ENCODE measurements at places on chromosomes 1 and 21.

DNA sequence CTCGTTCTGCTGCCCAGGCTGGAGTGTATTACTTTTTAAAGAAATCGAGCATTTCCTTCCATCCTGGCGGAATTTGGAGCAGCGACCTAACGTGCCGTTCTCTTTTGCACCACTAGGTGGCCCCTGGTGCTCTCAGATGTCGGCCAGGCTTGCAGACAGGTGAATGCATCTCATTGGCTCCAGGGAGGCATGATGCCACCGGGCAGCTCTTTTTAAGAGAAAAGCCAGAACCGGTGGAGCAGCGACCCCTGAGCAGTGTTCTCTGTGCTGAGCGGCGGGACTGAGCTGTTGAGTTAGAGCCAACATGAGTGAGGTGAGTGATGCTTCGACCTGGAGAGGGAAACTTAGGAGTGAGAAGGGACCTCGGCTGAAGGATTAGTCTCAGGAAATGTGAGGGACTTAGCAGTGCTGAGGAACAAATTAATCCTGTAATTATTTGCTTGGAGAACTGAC lies at the start of gene PCP4:
Gene PCP4 (plus strand): TSS at position 241 of the 453 bp plus-strand sequence. CDS start 64 bp downstream, at position 305.
- peak; percentile 3 for DNase-seq

GRCh38 chr1:110714374-110714995 lies 39.7 kb upstream of the KCNA3 start:
- DNase-seq, result no peak

DNA sequence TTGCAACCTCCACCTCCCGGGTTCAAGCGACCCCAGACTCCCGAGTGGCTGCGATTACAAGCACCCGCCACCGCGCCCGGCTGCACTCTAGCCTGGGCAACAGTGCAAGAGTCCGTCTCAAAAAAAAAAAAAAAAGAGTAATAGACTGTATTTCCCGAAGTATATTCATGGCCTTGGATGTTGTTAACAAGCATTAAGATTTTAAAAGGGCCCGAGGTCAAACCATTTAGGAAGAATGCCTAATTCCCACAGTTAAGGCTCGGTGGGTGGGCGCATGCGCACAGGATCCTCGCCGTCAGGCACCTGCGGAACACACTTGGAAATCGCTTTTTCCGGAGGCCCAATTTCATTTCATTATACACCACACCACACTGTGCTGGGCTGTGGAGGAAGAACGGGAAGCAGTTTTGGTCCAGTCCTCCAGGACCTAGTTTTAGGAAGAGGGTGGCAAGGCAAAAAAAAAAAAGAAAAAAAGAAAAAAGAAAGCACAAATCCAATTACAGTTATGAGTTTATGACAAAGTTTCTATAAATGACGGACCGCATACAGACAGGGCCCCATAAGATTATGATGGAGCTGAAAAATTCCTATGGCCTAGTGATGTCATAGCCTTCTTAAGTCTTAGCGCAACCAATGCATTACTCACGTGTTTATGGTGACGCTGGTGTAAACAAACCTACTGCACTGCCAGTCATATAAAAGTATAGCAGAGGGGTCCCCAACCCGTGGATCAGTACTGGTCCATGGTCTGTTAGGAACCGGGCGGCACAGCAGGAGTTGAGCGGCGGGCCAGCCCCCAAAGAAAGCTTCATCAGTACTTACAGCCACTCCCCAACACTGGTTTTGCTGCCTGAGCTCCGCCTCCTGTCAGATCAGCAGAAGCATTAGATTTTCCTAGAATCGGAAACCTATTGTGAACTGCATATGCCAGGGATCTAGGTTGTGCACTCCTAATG lies 38.2 kb downstream of the H3-3A start:
- no peak for DNase-seq

DNA sequence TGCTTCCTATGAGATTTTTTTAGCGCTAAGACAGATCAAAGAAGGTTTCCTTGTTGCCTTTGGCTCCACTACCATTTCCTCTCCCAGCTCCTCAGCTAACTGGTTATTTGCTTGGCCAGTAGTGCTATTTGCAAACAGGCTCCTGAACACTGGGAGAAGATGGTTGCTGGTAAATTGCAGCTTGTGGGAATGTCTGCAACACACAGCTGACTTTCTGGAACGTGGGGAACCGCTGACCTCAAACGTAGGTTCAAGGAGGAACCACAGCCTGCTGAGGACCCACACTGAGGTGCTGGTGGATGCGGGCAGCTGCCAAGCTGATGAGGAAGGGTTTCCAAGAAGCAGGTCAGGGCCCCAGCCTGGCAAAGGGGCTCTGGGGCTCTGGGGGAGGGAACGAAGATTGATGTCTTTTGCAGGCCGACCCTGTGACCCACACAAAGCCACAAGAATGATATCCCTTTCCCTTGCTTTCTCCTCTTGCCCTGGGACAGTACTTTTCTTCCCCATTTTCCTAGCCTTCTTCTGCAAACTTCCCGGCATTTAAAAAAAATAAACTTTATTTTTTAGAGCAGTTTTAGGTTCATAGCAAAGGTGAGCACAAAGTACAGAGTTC lies 24.8 kb downstream of the GNG4 start:
- no peak for DNase-seq

DNA sequence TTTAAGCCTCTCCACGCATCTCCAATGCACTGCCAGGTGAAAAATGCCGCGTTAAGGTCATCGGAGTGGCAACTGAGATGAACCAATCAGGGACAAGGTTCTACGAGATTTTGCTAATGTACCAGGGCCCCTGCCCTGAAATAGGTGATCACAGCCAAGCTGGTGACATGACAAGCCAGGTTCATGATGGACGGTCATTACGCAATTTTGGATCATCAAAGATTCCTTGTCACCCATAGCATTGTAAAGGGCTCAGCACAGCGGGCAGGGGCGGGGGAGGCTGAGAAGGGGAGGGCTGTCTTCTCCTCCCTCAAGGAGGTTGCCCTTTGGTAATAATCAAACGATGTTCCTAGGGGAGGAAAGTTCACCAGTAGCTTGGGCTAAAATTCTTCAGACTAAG lies 475.5 kb downstream of the NPHP4 start:
- DNase-seq, result no peak

- DNase-seq, result no peak
Observed at GRCh38 chr1:202501281-202501680, 152.8 kb downstream of the PPP1R12B start.

DNA sequence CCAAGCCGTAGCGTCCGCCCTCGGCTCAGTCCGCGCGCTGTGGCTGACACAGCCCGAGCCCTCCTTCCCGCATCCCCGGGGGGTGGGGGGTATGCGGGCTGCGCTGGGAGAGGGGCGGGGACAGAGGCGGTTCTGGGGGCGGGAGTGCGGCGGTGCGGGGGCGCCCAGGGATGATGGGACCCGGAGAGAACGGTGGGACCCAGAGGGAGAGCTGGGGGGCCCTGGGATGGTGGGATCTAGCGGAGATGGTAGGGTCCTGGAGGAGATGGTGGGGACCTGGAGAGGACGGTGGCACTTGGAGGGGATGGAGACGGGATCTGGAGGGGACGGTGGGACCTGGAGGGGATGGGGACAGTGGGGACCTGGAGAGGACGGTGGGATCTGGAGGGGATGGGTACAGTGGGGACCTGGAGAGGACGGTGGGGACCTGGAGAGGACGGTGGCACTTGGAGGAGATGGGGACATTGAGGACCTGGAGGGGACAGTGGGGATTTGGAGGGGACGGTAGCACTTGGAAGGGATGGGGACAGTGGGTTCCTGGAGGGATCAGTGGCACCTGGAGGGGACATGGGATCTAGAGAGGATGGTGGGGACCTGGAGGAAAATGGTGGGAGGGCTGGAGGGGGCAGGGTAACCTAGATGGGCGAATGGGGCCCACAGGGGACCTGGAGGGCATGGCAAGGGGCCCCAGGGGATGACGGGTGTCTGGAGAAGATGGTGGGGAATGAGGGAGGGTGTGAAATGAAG lies 477 bp downstream of the SNAP47 start:
- no peak for DNase-seq

- DNase-seq, result no peak
Observed at GRCh38 chr1:41901551-41901950, 17.2 kb downstream of the HIVEP3 start.

- DNase-seq, result no peak
Observed at GRCh38 chr1:63329621-63330330, 7.4 kb downstream of the FOXD3 start.

GRCh38 chr1:181012203-181012745 lies 10.4 kb downstream of the STX6 start:
- no peak for DNase-seq

GRCh38 chr1:243729956-243730355 lies 120.1 kb downstream of the AKT3 start:
- DNase-seq, result no peak

DNA sequence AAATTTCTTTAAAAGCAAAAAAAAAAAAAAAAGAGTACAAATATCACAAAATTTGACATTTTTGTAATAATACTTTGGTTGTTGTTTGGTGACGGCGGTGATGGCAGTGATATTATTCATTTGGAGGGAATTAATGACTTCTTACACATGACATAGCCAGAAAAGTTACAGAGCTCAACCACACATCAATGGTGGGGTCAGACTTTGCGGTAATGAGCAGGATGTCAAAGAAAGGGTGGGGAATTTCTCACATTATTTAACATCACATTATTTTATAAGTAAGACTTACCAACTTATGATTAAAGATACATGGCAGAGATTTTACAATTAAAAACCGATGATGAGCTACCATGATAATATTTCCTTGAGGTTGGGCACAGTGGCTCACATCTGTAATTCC lies 248.2 kb downstream of the RERE start:
- no peak for DNase-seq

GRCh38 chr21:38477226-38477625 lies 21.1 kb downstream of the ERG start:
- no peak for DNase-seq

- DNase-seq, result no peak
Observed at GRCh38 chr1:153058826-153059784, 1.8 kb upstream of the SPRR2A start.

GRCh38 chr1:223474804-223475203 lies 81.6 kb downstream of the CCDC185 start:
- DNase-seq, result no peak

- DNase-seq, result no peak
Observed at GRCh38 chr1:27656157-27656893, 15.7 kb downstream of the IFI6 start.

All from activated T-helper 1 cell treated with anti-CD3 and anti-CD28 coated beads, Interleukin-12 subunit alpha, Interleukin-12 subunit beta, Interleukin-2, Interleukin-4 antibody, amounts not matched to agents 30 ng/mL and 10 ng/mL and 1 ng/mL, durations not matched to agents 14 hours and 24 hours and 36 hours (primary cell).